ENCODE measurements at places on chromosomes 13 and 19.

DNA sequence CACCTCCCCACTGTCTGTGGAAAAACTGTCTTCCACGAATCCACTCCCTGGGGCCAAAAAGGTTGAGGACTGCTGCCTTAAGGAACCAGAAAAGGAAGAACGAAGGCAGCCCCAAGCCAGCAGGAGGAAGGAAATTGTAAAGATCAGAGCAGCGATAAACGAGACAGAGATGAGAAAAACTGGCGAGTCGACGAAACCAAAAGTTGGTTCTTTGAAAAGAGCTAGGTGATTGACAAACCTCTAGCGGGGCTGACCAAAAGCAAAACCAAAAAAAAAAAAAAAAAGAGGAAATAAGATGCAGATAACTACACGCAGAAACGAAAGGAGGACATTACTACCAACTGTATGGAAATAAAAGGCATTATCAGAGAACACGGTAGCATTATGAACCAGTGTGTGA, 76.9 kb downstream of the GADD45B start:
- DNase-seq: no peak

GRCh38 chr13:69306766-69307165, 800.9 kb upstream of the ATXN8OS start:
- no peak for DNase-seq

DNA sequence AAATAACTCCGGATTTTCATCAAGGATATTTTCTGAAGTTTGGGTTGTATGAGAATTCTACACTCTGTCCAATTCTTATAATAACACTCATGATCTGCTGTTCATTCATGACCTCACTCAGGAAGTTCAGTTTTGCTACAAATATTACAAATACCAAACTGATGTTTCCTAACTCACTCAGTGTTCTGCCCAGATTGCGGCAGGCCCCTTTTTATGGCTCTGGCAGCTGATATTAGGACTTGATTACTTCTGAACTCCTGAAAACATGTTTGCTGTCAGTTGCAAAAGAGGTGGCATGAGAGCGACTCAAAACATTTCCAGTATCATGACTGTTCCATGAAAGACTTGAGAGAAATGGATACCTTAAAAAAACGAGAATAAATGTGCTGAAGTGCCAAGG, 188.0 kb downstream of the RGCC start:
- no peak for DNase-seq

DNA sequence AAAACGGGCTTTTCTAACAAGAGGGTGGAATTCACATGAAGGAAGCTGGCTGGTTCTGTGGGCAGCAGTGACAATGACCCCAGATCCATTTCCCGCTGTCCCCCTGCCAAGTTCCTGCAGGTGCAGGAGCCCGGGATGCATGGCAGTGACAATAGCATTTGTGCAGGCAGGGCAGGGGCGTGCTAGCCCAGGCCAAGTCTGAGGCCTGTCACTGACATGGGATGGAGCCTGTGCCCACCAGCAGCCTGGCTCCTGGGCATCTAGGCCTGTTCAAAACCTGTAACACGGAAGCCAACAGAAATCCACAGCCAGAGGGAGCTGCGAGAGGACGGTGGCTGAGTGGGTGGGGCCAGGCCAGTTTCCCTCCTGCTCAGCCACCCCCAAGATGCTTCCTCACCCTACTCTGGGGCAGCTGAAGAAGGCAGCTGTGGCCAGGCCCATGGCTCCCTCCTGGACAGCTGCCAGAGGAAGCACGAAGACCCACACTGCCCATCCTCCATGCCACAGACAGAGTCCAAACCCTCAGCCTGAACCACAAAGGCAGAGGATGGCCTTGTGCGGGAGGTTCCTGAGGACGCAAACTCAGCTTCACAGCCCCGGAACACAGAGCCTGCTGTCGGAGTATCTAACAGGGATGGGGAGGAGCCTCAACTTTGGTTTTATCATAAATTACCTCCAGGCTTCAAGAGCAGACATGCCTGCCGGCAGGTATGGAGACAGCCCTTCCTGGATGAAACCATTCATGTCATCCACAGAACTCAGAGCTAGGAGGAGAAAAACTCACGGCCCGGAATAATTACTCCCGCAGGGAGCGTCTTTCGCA, 74.0 kb downstream of the CEBPG start:
- DNase-seq: no peak

DNA sequence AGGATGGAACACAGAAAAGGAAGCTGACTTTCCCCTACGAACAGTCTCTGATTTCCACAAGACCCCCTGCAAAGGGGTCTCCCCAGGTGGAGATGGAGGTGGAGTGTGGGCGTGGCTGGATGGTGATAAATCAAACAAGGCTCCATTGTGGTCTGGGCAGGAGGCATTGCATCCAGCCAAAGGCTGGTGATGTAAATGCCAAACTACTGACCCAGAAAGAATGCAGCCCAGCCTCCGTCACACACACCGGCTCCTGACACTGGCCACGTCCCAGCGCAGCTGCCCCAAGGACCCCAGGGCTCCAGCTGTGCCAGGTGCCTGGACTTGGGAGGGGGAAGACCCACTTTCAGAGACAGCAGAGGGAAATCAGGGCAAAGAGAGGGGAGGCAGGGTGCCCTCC, 6.3 kb downstream of the SLC7A1 start:
- no peak for DNase-seq

GRCh38 chr19:8209462-8210378, 550 bp downstream of the CERS4 start:
- no peak for DNase-seq

GRCh38 chr13:102028206-102028605, 373.6 kb downstream of the FGF14 start:
- DNase-seq: no peak

DNA sequence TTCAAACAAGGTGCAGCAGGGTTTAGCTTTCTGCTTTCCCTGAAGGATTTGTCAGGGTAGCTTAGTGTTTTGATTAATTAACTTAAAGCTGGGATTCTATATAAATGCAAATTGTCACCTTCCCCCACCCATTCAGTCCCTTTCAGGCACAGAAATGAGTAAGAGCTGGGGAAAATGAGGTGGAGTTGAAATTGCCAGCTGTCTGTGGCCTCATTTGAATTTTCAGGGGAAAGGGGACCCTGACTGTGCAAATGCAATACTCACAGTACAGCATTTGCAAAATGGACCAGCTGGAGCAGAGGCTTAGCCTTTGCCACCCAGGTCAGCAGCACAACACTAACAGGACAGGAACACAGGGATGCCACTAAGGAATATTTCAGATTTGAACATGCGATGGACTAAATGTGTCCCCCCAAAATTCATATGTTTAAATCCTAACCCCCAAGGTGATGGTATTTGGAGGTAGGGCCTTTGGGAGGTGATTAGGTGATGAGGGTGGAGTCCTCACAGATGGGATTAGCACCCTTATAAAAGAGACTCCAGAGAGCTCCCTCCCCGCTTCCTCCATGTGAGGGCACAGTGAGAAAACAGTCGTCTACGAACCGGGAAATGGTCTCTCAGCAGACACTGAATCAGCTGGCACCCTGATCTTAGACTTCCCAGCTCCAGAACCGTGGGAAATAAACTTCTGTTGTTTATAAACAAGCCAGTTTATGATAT, 59.5 kb upstream of the CYSLTR2 start:
- no peak for DNase-seq

GRCh38 chr19:43798026-43798545, 4.2 kb downstream of the LYPD5 start:
- no peak for DNase-seq

GRCh38 chr13:111963031-111963430, 103.9 kb upstream of the SOX1 start:
- no peak for DNase-seq

GRCh38 chr19:54041969-54042606, 21.6 kb downstream of the VSTM1 start:
- no peak for DNase-seq

DNA sequence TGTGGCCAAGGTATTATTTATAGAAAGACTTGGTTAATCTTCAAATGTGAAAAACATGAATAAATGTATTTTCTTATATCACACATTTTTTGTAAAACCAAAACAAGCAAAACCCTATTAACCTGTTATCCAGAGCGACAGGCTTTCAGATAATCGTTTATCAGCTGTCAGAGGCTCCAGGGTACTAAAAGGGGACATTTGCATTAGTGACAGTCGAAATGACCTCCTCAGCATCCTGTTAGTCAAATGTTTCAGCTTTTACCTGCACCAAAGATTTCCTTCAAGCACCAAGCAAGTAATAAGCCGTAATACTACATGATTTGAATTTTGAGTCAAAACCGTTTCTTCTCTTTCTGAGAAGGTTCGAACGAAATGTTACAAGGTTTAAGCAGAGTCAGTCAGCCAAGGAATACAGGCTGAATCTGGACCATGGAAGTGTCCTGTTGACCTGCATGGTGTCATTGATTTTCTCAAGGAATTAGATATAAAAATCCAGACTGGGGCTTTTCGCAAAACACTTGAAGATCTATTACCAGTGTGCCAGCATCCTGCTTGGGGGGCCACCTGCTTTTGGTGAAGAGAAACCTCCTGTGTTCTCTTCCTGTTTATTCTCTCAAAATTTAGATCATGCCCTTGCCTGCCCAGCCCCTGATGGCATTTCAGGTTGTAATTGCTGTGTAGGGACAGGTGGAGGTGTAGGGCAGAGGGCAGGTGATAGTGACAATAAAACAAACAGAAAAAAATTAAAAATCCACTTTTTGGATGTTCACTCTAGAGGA, 11.3 kb upstream of the RFC3 start:
- DNase-seq: no peak

- DNase-seq: no peak
Observed at GRCh38 chr13:36772853-36773252, 46.2 kb upstream of the RFXAP start.

DNA sequence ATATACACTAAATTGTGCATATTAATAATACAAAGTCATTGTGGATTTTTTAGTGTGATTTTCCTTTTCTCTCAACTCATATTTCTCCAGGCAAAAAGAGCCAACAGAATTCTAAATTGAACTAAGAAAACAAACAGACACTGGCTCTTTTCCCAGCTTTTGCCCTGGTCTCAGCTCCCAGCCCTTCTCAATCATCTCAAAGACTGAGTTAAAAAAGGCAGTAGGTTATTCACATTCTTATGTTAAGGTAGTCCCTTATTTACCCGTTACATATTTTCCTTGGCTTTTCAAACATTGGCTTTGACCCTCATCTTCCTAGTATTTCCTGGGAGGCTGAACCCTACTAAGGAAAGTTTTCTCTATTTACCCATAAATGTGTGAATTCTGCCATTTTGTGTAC, 753.6 kb downstream of the LIG4 start:
- no peak for DNase-seq

DNA sequence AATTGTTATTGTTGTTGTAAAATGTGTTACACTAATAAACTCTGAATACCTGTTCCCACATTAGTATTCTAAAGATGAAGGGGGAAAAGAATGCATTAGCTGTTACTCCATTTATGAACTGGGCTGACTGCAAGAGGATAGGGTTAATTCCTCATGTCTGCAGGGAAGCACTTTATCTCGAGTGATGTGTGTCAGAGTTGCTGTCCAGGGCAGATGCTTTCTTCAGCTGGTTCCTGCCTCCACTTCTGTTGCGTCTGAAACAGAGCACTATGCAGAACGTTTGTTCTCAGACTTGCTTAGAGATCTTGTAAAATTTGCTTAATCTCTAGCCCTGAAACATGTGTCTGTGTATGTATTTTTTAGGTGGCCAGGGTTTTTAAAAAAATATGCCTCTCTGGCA, 318.8 kb downstream of the SPRY2 start:
- DNase-seq: no peak

DNA sequence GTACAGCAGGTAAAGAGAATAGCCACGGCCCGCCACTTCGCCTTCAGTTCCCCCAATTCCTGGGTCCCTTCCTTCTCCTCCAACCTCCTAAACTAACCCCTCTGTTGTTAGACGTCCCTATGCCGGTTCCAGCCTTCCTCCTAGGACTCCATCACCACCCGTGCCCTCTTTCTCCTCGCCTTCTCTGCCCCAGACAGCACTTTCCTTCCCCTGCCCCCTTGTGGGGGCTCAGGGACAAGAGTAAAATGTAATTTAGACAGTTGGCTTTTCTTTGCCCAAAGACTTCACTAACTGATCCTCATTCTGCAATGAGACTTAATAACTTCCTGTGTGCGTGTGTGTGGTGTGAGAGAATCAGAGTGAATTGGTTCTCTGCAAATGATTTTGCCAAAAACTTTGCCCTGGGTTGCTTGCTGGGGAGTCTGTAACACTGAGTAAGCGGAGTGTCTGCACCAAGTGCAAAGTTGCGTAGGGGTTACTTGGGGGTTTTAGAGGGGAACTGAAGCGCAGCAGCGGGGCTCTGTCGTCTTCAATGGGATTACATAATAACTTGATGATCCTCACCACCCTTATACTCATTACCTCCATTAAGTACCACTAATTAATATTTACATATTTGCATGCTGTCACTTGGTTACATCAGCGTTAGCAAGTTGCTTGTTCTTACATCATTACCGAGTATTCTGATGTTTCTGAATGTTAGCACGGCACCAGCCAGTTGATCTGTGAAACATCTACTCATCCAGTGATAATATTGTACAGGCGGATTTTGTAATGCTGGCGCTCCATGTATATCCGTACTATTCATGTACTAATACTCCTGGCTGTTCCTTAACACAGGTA, 19.9 kb upstream of the SGCG start:
- DNase-seq: no peak

DNA sequence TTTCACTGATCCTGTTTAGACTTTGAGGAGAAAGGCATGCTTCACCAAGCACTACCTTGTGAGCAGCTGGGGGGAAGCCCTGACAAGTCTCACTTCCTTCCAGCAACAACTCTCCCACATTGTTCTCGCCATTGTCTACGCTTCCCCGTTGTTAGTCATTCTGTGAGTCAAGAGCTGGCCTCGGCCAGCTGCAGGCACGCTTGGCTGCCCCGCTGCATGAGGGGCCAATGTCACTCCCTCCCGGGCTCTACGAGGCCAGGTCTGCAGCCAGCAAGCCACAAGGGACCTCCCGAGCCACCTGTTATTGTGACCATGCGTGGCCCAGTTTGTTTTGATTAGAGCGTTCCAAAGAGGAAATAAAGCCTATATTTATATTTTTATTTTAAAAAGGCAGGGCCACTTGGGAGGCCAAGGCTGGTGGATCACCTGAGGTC, 220.9 kb downstream of the FOXO1 start:
- peak; percentile 55 for DNase-seq

Data from esophagus squamous epithelium (tissue), 5 donors.